NCI-H2171 treated with DMSO at 0.1 percent for 48 hours (cell line): ENCODE measurements at places on chromosomes 13 and 19.
A peak's percentile ranks its signal among the peaks of the same experiment; 100 is the strongest.

- DNase-seq, result no peak
Measured at GRCh38 chr13:44389060-44389666, 15.5 kb downstream of the SERP2 start.

DNA sequence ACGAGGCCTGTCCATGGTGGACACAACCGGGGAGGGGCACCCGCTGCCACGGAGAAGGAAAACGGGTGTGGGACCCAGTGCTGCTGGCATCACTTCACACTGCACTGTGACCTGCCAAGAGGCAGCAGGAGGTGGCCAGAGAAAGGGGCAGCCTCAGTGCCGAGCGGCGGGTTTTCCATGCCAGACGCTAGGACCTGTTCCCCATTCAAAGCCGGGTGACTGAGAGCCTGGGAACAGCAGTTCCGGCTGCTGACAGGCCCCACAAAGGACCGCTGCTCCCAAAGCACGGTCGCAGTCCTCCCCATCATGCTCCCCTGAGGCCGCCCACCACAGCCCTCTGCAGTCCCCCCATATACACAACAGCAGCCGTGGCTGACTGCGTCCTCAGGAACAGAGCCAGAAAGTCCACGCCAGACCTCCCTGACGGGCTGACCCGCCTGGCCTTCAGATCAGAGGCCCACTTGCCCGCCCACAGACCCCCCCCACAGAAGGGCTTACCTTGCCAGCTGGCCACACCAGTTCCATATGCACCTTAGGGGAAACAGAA, 5.4 kb downstream of the AKAP8 start:
- no peak for DNase-seq

DNA sequence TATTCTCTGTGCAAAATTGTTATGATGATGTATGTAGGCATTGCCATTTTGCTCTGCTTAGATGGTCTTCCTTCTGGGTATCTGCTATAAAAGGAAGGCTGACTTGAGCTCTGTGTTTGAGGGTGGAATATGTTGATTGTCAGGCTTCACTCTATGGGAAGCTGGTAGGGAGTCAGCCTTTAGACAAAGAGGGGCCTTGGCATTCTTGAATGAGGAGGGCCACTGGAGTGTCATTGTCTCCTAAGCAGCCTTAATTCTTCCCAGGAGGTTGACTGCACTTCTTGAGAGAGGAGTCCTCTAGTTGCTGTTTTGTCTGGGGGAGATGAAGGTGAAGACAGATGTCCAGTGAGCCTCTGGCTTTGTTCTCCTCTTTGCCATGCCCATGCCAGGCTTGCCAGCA, 266.8 kb downstream of the KCNRG start:
- no peak for DNase-seq

DNA sequence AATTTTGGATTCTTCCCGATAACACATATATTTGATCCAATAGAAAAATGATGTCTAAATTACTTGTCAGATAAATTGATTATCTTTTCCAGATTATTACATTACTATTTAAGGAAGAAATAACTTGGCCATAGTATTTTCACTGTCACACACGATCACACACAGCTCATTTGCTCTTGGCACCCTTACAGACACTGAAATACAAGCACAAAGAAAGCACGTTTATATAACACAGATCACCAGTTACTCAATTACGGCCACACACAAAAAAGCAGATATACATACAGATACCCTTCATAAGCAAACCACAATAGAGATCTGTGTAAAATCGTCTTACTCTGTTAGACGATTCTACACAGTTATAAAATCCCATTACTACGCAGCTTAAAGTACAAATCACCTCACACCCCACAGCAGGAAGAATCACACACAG, 716 bp upstream of the ZNF420 start:
- DNase-seq, result peak; percentile 70

DNA sequence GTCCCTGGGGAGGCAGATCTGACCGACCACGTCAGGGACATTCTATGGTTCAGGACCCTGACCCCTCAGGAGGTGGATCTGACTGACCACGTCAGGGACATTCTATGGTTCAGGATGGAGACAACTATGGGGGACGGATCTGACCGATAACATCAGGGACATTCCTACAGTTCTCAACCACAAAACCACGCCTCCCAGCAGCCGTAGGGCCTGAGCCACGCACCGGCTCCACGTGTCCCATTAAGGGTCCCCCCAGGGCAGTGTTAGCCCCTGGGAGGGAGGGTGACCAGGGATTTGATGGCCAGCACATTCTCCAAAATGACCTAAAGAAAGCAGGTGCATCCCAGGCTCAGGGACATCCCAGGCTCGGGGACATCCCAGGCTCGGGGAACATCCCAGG, 49.0 kb upstream of the C13orf46 start:
- no peak for DNase-seq

DNA sequence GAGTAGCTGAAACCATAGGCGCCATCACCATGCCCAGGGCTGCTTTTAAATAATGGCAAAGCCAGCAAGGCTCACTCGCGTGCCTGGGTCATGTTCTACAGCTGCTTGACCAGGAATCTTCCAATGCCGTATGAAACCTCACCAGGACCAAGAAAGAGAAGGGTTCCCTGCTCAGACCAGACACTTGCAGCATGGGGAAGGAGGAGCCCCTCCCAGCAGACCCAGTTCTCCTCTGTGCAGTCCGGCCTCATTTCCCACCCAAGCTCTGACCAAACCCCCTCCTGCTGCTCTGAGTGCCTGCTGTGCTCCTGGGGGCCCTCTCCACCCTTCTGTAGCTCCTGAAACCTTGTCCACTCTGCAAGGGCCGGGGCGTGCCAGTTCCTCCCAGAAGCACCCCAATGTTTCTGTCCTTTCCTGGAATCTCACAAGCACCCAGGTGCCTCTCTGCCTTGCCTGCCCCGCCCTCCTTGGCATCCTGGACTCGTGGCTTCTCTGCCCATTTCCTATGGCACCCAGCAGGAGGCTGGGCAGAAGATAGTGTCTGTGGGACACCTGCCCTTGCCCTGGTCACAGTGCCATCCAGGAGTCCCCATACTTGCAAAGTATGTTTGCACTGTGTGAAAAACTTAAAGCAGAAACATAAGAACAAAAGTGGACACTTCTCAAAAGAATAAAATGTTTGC, 6.8 kb upstream of the SLC7A9 start:
- DNase-seq, result no peak

- no peak for DNase-seq
Measured at GRCh38 chr13:43260999-43261398, 237.6 kb downstream of the DNAJC15 start.

DNA sequence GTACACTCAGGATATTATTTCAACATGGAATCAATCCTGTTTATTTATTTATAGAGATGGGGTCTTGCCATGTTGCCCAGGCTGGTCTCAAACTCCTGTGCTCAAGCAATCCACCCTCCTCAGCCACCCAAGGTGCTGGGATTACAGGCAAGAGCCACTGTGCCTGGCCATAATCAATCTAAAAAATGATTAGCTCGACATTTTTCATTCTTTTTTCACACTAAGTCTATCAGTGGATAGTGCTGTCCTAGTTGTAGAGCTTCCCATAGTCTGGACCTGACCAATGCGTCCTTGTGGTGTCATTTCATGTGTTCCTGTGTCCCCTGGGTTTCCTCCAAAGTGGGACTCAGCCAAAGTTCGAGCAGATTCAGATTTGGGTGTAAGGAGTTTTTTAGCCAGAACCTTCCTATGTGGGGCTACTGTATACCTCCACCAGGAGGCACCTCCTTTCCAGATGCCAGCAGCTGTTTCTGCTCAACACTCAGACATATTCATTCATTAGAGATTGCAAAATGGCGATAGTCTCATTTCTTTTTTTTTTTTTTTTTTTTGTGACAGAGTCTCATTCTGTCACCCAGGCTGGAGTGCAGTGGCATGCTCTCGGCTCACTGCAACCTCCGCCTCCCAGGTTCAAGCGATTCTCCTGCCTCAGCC, 61.1 kb downstream of the MAP4K1 start:
- DNase-seq, result no peak

DNA sequence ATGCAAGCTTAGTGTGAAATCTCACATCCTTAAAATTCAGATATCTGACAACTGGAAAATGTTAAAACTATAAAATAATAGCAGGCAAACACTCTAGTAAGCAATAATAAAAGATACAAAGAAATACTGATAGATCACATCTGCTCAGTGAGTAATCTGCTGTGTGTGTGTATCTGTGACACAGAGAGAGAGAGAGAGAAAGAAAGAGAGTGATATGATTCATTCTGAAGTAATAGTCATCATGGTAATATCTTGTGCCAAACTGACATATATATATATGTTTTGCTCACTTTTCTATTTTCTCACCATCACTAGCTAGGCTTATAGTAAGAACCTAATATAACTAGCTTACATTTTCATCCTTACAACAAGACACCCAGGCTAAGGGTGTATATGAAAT, 288.0 kb upstream of the SLITRK6 start:
- DNase-seq, result no peak

GRCh38 chr19:51431124-51431523, 13.7 kb upstream of the SIGLEC10 start:
- no peak for DNase-seq

DNA sequence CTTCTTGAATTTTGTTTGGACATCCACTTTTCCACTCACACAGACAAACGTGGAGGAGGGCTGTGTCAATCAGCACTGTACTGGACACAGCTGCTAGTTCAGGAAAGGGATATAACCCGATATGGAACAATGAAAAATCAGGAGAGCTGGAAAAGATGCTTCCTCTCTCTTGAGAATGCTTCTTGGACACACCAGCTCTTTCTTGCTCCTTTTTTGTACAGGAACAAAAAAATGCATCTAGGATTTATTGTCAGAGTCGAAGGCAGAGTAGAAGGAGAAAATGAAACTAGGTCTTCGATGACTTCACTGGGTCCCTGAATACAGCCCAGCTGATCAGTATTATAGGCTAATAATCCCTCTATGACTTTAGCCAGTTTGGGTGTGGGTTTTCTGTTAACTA, 62.2 kb downstream of the PEG3 start:
- DNase-seq, result no peak

DNA sequence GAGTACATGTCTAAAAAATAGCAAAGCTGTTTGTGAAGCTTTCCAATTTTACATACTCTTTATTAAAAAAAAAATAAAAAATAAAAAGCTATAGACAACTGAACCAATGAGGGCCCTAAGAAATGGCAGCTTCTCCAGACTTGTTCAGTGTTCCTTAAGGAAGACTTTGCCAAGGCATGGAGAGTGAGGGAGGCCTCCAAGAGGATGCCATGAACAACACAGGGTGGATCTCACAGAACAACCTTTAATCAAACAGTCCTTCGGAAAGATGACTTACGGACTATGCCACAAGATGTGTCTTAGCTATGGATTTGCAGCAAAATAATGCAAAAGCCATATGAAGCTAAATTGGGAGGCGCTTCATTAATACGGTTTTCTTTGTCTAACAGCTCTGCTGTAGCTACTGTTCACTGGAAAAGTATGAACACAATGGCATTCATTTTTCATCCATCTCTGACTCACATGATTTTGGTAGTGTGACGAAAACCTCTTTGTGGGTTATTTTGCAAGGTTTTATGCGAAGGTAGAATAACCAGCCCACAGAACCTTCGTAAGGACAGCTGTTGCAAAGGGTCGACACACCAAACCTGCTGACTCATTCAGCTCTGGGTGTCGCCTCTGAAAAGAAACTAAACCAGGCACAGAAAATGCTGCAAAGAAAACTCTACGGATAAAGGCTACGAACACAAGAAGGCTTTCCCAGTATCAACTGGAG, 27.7 kb downstream of the EFNB2 start:
- no peak for DNase-seq

DNA sequence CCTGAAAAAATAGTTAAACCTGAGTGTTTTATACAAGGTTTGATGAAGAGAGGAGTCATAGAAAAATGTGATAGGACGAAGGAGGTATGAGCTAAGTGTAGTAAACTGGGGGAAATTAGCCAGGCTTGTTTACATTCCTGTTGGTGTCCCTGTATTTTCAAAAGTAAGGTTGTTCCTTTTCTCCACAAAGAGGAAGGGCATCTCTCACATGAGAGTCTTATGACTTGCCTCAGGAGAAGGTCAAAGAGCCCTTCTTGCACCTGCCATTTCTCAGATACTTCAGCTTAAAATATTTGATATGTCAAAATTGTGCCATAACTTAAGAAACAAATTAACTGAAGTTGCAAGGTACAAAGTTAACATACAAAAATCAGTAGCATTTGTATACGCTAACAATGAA, 3.6 kb upstream of the N4BP2L2 start:
- DNase-seq, result no peak
